ENCODE measurements at places on chromosomes 11 and 22. TPM values are rescaled to one million over a fixed set of nuclear protein-coding genes. Genes with fewer than 3 reads are reported as not detected.
A peak's percentile ranks its signal among the peaks of the same experiment; 100 is the strongest.

The APOBEC3B gene
- total RNA-seq, result 0.60 TPM

The BIRC2 gene
- 39.0 TPM for total RNA-seq

DNA sequence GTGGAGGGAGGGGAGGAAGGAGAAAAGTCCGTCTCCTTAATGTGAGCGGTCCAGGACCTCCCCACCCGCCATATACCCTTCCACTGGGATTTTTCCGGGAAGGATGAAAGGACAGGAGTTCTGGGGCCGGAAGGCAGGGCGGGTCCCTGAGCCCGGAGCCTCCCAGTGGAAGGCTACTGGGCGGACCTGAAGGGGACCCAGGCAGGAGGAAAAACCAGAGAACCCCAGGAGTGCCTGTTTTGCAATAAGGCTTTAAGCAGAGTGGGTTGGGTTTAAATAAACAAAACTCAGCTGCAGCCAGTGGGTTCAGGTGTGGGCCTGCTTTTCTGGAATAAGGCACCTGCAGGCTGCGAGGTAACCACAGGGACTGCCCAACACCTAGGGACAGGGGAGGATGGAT is 1.7 kb upstream of the CELSR1 start:
- no peak for DNase-seq

The MS4A4A gene
- 27.8 TPM for total RNA-seq

The OR8K1 gene
- not detected for total RNA-seq

The PANX1 gene
- 17.5 TPM for total RNA-seq

DNA sequence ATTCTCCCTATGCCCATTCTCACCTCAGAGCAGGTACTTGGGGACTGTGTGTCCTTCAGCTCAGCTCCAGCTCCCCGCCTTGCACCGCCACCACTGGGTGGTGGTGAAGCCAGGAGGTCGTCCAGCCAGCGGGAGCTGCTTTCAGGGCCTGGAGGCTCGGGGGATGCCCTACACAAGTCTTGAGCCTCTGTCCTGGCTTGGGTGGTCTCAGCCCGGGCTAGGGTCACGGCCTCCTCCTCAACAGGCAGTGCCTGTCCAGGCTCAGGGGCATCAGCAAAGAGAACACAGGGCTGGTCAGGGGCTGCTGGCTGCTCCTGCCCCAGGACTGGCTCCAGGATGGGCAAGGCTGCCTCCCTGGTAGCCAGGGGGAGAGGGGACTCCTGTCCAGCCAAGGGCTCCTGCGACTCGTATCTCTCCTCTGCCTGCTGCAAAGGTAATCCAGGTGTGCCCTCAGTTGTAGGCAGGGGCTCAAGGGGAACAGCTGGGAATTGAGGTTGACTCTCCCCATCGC is 12.2 kb downstream of the TNKS1BP1 start:
- DNase-seq, result no peak

- no peak for DNase-seq
These were observed 28.2 kb downstream of the KCTD17 start for GRCh38 chr22:37079668-37080171.

DNA sequence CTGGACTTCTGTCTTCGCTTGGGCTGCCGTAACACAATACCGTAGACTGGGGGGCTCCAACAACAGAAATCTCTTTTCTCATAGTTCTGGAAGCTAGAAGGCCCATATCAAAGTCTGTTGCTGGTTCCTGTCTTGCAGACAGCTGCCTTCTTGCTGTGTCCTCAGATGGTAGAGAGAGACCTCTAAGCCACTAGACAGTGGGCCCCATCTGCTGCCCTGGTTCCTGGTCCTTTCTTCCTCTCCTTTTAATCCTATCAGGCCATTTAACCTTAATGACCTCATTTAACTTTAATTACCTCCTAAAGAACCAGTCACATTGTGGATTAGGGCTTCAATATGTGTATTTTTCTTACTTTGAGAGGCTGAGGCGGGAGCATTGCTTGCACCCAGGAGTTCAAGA is 9.4 kb downstream of the CEP164 start:
- DNase-seq, result no peak

DNA sequence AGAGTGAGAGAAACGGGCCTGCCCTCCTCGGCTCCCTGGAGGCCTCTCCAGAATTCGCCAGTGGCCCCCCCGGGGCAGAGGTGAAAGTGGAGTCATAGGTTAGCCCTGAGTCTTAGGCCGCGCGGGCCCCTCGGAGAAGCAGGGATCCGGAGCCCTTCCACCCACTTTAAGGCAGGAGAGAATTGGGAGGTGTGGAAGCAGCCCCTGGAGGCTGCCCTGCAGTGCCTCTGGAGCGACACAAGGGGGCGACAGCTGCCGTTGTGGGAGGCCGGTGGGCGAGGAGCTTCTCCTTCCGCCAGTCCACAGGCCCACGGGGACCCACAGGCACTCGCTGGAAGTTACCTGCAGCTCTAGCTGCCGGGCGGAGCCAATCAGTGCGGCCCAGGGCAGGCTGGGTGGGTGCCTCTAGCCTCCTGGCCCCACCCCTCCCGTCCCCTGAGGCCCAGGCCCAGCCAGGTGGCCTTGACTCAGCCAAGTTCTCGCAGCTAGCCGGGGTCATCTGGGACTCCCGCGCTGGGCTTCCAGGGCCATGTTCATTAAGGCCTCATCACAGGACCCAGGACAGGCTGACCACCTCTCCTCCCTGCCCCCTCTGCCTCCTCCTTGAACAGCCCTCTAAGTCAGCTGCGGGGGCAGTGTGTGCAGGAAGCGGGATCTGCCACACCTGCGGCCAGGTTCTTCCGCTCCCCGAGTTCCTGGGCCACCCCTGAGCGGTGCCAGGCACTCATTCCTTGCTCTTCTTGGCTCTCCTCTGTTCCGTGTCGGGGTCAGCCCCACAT is 5.0 kb downstream of the DGKZ start:
- DNase-seq, result no peak

The PRPF19 gene
- total RNA-seq, result 92.0 TPM

- no peak for DNase-seq
These were observed 41.6 kb downstream of the C11orf71 start for GRCh38 chr11:114358716-114359115.

DNA sequence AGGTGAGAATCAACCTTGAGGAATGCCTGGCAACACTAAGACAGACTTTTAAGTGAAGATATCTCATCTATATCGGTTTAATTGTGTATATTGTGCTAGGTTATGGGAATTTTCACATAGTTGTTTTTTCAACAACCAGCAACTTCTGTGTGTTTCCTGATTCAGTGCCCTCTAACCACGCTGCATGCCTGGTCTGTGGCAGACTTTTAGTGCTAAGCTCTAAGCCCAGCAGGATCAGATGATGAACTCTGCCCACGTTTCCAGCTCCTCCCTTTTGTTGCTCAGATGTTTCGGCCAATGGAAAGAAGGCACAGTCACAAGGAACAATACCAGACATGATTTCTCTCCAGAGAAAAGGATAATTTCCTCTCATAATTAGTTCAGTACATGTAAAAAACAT is 1.4 kb upstream of the VWA5A start:
- no peak for DNase-seq

GRCh38 chr22:49774046-49774445 is 53.6 kb downstream of the BRD1 start:
- DNase-seq, result no peak

DNA sequence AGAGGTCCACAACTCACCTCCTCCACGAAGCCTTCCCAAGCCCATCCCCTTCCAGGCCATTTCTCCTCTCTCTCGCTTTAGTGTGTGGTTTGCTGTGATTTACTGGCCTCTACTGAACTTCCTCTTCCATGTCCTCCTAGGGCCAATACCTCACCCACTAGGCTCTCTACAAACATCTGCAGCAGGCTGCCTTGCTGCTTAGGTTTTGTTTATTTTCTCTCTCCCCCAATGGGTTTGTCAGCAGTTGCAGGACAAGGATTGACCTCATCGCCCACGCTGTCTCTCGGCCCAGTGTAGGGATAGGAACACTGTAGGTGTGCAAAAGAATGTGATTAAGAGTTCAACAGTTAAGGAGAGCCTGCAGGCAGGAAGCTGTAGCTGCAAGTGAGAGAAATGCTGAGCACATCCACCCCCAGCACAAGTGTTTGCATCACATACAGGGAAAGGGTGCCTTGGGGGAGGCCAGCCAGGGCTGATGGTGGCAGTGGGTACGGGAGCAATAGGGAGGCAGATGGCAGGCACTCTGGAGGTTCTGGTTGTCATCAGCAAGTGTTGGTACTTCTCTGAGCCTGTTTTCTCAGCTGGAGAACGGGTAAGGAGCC is 1.4 kb downstream of the PC start:
- DNase-seq, result peak; percentile 25

DNA sequence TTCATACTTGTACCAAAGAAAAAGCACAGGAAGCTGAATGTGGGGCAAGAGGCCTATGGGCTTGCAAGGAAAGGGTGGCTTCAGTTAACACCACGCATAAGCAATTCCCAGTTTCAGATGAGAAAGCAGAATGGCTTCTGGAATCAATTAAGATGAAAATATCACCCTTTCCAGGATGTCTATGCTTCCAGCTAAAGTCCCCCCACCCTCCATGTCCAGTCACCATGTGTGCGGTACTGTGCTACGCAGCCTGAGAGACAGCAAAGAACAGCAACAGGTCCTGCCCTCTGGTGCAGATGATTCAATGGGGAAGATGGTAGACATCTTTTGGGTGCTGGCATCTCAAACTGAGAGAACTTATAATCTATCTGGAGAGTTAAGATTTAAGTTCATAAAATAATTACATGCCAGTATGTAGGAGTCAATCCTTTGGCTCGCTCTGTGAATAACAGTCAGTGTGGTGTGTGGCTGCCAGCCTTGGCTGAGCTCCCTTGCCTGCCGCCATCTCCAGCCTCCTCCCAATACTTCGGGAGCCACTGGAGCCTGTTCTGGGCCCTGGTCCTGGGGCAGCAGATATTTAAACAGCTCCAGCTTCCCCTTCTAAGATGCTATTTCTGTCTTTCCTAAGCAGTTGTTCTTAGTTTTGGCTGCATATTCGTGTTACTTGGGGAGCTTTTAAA is 44.5 kb downstream of the ME3 start:
- DNase-seq, result no peak

The MEI1 gene
- not detected for total RNA-seq

The H19 gene
- total RNA-seq, result 433 TPM

- no peak for DNase-seq
These were observed 90.9 kb downstream of the PDHX start for GRCh38 chr11:35007277-35007676.

DNA sequence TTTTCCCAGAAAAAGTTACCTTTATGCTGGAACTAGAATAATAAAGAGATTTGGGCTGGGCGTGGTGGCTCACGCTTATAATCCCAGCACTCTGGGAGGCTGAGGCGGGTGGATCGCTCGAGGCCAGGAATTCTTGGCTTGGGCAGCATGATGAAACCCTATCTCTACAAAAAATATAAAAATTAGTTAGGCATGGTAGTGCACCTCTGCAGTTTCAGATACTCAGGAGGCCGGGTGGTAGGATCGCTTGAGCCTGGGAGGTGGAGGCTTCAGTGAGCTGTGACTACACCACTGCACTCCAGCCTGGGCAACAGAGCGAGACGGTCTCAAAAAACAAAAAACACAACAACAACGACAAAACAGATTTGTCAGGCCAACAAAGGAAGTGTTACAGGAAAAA is 119.3 kb upstream of the OR9Q1 start:
- DNase-seq, result no peak

GRCh38 chr11:24375351-24375750 is 121.5 kb upstream of the LUZP2 start:
- no peak for DNase-seq

The RHOD gene
- 15.9 TPM for total RNA-seq

DNA sequence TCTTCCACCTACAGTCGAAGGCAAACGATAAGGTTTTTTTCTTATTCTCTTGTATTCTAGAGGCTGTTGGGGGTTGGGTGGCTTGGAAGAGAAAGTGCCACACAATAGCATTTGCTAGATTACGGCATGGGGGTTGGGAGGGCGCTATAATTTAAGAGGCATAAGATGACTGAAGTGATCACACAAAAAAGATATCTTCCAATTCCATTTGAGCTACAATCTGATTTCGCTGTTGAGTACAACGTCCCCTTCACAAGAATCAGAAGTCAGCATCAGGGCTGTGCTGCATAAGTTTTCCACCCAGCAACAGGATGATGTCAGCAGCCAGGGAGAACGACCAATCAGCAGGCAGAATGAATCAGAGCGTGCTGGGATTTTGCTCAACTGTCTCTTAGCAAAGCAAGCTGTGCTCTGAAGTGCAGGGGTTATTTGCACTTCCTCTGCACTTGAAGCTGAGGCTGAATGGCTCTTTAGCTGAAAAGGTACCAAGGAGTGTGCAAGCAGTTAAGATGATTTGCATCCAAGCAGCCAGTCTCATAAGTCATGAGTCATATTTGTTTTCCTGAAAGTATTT is 23.2 kb upstream of the SESN3 start:
- DNase-seq, result peak; percentile 61

The LMO2 gene
- total RNA-seq, result 37.4 TPM

The TRIM48 gene
- total RNA-seq, result not detected

The SPDYC gene
- not detected for total RNA-seq

- DNase-seq, result no peak
These were observed 227.8 kb downstream of the ETS1 start for GRCh38 chr11:128359515-128359914.

DNA sequence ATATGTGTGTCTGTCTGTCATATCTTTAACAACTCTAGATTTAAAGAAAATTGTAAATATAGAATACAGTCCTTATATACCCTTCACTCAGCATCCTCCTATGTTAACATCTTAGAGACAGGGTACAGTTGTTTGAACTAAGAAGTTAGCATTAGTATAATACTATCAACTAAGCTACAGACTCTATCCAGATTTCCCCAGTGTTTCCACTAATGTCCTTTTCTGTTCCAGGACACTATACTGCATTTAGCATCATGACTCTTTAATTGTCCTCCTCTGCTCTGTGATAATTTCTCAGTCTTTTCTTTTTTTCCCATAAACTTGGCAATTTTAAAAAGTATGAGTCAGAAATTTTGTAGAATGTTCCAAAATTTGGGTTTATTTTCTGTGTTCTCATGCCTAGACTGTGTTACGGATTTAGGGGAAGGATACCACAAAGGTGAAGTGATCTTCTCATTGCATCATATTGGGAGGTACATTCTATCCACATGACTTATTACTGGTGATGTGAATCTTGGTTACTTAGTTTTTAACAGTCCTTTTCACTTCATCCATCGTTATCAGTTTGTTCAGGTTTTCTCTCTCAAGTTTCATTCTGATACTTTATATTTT is 168.4 kb downstream of the SBF2 start:
- DNase-seq, result no peak

The C11orf91 gene
- total RNA-seq, result not detected

DNA sequence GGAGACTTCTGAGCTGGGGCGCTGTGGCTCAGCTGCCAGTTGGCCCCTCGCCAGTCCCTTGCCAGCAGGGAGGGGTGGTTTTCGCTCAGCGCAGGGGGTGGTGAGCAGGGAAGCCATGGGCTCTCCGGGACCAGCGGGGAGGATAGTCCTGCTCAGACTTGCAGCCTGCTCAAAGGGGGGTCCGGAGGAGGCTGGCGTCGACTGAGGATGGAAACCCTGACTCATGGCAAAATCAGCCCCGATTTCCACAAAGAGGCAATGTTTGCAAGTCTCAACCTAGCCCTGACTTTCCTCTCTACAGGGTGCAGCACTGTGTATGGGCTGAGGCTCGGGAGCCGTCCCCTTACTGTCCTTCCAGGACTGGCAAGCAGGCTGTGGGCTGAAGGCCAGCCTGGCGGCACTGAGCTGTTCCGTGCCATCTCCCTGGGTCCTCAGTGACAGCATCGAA is 35.1 kb downstream of the FBLN1 start:
- no peak for DNase-seq

Data from tibial nerve (tissue), 4 donors.